Foreskin melanocyte (primary cell): ENCODE measurements at places on chromosomes 4 and X.

GRCh38 chr4:4990857-4991540, 28.3 kb downstream of the CYTL1 start:
- DNase-seq = peak; percentile 98

DNA sequence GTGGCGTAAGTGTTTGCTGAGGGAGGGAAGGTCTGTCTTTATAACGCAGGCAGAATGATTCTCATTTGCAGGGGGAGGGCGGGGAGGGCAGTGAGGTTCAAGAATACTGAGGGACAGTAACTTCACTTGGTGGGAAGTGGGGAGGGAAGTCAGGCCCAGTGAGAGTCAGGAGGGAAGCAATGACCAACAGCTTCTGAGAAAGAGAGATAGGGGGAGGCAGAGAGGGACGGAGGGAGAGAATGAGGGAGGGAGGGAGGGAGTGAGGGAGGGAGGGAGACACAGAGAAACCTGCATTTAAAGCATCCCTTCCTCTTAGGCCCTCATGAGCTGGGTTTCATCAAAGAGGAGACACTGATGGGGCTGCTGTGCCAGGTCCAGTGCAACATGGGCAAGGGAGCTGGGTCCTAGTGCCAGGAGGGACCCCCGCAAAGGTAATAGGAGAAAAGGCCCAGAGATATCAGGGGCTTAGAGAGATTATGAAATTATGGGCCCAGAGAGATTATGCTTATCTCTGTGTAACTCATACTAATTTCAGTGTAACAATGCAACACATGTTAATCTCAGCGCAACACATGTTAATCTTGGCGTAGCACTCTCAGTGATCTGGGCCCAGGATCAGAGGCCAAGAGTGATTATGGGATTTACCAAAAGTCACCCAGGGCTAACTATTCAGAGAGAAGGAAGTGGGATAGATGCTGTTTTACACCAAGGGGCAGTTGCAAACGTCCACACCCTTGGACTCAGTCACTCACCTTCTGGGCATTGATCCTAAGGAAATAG, 112.1 kb downstream of the DRD5 start:
- no peak for DNase-seq

- DNase-seq = no peak
These were observed 1383.0 kb upstream of the TENM3 start for GRCh38 chr4:180860089-180860720.

GRCh38 chr4:182261651-182262223, 18.5 kb downstream of the TENM3 start:
- peak; percentile 77 for DNase-seq

DNA sequence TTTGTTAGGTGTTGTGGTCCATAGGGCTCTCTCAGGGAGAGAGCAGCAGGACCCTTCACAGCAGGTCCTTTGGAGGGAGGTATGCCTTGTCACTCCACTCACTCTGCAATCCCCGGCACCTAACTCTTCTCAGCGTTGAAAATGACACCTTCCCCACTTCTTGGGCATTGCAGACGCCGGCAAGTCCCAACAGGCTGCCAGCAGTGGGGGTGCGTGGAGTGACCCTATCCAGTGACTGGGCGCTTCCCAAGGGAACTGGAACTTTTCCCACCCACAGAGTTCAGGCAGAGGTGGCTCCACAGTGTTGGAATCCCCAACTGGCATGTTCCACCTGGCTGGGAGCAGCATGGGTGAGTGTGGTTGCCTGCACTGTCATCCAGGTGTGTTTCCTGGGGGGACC, 705.1 kb upstream of the FRG1 start:
- no peak for DNase-seq

GRCh38 chr4:15779306-15779705, 1.2 kb downstream of the CD38 start:
- peak; percentile 57 for DNase-seq

DNA sequence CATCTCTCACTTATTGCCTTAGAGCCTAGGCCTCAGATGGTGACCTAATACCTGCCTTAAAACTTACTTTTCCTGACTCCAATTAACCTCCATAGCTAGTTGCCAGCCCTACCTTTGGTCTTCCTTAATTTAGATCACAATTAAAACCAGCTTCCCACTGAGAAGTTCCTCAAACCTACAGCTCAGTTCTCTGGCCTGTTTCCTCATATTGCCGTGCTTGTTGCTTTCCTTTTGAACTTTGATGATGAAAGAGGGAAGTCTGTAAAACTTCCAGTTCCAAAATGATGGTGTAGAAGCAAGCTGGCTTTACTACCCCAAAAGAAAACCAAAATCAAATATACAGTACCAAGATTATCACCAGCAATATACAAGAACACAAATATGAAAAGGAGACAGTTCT, 28.9 kb upstream of the CAMK2D start:
- DNase-seq = no peak

GRCh38 chr4:13527981-13528820, 16.1 kb downstream of the NKX3-2 start:
- DNase-seq = no peak

DNA sequence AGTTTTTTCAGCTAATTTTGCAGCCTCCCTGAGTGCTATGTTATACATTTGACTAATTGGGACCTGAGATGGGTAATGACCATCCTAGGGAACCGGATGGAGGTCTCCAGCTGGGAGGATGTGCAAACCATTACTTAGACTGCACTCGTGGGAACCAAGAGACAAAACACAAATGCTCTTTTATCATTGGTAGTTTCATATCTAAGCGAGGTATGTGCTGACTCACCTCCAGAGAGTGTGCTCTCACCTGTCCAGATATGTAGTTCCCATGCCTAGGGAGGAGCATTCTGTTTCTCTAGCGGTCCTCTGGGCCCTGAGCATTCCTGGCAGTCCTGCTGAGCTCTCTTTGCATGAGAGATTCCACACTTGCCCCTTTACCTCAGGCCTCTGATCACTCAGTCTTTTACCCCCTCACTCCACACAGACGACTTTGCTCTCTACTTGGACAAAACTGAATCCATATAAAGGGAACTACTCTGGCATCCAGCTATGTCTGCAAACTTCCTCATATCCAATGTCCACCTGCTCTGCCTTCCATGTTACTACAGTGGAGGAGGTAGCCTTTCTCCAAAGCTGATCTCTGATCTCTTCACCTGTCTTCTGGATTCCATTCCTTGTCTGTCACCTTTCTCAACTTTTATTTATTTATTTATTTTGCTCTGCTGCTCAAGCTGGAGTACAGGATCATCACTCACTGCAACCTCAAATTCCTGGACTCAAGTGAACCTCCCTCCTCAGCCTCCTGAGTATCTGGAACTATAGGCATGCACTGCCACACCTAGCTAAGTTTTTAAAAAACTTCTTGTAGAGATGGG, 88.4 kb downstream of the LRP2BP start:
- peak; percentile 24 for DNase-seq

DNA sequence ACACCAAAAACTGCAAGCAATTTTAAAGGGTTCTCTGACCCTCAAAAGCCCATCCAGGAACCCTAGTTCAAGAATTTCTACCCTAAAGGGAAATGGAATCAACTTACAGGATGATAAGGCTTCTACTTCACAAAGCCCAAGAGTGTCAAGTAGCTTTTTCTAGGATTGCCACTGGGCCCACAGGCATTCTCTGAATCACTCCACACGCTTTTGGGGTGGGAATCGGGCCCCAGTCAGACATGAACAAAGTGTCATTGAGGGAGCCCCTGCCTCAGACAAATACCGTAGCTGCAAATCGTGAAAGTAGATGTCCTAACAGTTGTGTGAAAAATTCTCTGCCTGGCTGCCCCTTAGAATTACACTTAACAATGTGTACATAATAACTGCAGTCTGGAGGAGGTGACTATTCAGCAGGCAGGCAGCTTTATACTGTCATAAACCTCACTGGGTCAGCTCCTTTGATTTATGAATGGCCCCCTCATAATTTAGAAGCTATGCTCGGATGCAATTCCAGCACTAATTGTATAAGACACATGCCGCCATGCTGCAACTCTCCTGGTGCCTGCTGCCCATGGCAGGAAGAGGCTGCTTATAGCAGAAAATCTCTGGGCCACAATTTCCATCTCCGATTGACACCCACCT, 36.7 kb downstream of the CHRDL1 start:
- DNase-seq = no peak

- DNase-seq = no peak
These were observed 115.0 kb downstream of the SMIM20 start for GRCh38 chr4:26028793-26029567.

DNA sequence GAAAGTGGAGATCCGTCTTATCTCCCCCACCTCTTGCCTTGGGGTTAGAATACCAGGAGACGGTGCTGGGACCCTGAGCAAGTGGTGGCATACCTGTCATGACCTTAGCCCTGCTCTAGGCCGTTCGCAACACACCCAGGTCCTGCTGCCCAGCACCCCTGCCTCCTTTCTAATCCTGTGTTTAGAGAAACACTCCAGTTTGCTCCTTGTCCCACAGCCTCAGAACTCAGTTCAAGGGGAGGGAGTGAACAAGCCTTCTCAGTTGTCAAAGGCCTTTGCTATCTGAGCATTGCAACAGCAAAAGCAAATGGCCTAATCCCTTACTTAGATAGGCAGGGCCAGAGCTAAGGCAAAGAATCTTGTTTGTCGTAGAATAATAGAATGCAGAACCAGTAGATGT, 67.9 kb downstream of the CHRNA9 start:
- DNase-seq = no peak

GRCh38 chrX:37332987-37333658, 16.0 kb upstream of the PRRG1 start:
- no peak for DNase-seq

DNA sequence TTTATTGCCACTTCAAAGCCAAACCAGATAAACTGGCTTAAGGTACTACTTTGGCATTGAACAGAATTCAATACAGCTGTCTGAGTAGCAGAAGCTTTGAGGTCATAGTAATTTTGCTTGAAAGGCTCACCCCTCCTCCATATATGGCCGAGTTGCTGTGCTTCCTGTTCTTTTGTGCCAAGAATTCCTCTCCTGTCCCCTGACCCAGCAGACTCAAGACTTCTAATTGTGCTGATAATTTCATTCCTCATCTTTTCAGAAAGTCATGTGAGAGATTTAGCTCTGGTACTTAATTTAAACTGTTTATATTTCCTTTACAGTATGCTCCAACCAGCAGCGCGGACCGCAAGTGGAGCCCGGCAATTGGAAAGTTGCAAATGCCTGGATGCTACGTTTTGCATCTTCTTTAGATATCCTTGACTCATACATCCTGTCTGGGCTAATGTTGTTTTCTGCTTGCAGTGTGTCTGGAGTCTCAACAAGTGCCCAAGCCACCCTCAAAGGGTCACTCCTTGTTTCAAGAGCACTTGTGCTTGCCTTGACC, 373.4 kb downstream of the PDGFC start:
- DNase-seq = peak; percentile 66

- no peak for DNase-seq
These were observed 2197.7 kb downstream of the ARAP2 start for GRCh38 chr4:34046580-34046979.

GRCh38 chr4:163548481-163549243, 54.2 kb downstream of the TMA16 start:
- peak; percentile 43 for DNase-seq

DNA sequence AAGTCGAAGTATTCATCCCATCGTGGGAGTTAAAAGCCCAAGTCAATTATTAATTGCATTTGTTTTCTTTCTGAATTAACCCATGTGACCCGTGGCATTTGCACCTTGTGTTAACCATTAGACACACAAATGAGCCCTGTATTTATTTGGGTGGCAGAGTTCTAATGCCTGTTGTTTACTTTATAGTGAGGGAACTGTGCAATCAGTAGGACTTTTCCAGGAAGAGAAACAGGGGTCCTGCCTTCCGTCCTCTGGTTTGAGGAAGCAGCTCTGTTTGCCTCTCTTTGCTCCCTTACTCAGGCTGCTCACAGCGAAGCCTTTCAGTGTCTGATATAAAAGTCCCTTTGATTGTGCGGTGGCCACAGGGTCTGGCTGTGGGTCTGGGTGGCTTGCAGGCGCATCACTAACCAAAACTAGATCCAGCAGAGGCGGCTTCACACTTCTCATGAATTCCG, 263.6 kb downstream of the PTTG2 start:
- DNase-seq = peak; percentile 64

DNA sequence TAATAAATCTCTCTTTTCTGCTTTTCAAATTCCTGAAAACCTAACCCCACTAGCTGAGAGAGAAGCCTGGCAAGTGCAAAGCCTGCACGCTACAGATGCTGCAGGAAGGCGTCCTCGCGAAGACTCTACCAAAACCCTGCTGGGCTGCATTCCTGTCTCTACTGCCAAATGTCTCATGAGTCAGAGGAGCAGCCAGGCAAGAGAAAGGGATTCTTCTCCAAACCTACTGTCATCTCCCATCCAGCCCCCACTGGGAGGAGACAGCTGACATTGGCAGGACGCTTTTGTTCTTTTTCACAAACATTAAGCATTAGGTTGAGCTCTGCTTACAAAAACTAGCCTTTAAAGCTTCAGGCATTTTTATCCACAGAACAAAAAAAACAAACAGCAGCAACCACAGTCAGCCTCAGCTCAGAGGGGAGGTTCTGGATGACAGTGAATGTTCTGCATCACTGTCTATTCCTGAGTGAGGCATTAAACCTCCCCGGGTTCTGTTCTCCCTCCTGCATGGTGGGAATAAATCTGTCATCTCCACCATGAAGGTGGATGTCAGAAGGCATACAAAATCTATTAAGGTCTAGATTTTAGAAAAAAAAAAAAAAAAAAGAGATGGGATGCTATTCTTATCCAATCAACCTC, 18.0 kb downstream of the CRMP1 start:
- no peak for DNase-seq
